ENCODE measurements at places on chromosomes 12 and 14. TPM values are rescaled to one million over a fixed set of nuclear protein-coding genes. Genes with fewer than 3 reads are reported as not detected.

The IL23A gene
- total RNA-seq: 1.8 TPM

DNA sequence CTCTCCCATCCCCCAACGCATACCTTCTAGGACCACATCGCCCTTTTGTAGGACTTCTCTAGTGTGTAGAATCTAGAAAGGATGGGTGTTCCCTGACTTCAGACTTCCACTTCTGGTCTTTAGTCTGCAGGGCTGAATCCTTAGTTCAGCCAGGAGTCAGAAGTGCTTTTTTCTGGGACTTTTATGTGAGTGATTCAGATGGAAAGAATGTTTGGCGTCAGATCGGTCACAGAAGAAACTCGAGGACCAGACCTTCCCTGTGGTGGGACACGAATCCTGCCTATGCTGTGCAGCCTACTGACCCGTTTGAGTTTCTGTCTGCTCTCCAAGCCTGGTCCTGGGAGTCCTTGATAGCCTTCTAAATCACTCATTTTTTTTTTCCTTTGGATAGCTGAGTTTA, 165.4 kb upstream of the SSTR1 start:
- DNase-seq: no peak

GRCh38 chr12:46556819-46557524, 184.4 kb upstream of the SLC38A2 start:
- no peak for DNase-seq

The ANG gene
- total RNA-seq: not detected

DNA sequence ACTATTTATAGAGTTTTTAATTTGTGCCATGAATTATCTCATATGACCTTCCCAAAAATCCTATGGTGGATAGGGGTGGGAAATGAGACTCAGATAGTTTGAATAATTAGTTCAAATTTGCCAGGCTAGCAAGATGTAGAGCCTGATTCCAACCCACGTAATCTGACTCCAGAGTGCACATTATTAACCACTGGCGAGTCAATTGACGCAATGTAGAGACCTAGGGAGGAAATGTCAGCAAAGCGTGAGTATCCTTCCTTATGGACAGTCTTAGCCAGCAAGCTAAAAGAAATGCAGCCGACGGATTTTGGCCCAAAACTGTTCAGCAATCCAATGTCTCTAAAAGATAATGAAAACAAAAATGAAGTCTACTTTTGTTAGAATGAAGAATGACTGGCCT, 193.3 kb upstream of the KRR1 start:
- no peak for DNase-seq

- DNase-seq: no peak
Observed at GRCh38 chr12:64951944-64952343, 127.5 kb downstream of the TBC1D30 start.

DNA sequence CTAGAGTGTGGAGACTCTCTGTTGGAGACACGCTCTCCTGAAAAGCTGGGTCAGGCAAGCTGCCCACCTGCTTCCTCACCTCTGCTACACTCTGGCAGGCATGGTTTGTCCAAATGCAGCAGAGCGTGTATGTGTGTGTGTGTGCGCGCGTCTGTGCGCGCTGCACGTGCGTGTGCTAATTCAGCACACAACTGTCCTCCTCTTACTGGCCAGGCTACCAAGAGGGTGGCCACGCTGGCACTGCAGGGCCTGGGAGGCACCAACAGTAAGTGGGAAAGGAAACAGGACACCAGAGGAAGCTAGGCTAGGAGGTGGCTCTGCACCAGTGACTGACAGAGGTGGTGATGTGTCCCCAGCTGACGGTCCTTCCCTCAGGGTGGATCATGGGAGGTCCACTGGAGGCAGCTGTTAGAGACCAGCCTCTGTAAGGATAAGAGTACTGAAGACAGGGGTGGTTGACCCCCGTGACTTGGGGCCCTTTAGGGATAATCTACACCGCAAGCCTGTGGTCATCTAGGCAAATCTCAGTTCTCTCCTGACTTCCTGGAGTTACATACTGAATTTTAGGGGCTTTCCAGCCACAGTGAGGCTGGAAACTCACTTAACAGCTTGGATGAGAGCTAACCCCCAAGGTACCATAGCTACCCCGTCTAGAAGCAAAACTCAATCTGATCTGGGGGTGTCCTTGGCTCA, 15.6 kb upstream of the TFCP2 start:
- no peak for DNase-seq

The CCDC197 gene
- not detected for total RNA-seq

GRCh38 chr12:13523536-13524307, 327.2 kb downstream of the EMP1 start:
- DNase-seq: no peak

DNA sequence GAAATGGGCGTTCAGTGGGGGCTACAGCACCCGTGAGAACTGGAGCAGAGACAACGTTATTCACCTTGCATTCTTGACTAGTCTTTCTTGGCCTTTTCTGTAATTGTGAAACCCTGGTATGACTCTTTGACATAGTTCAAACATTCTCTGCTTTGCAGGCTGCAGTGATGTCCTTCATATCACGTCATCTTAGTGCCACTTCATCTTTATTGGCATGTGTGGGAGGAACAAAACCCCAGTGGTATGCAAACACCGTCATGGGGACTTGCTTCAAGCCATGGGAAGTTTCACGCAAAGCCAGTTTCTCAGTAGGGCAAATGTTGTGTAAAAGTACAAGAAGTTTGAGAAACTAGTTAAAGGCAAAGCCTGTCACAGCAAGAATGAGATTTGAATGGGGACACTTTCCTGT, 20.2 kb upstream of the DUSP16 start:
- DNase-seq: no peak

The SIX6 gene
- not detected for total RNA-seq

The MNAT1 gene
- 33.8 TPM for total RNA-seq

The KERA gene
- not detected for total RNA-seq

- no peak for DNase-seq
Observed at GRCh38 chr12:117085318-117085947, 13.8 kb downstream of the TESC start.

The TSPAN19 gene
- total RNA-seq: not detected

DNA sequence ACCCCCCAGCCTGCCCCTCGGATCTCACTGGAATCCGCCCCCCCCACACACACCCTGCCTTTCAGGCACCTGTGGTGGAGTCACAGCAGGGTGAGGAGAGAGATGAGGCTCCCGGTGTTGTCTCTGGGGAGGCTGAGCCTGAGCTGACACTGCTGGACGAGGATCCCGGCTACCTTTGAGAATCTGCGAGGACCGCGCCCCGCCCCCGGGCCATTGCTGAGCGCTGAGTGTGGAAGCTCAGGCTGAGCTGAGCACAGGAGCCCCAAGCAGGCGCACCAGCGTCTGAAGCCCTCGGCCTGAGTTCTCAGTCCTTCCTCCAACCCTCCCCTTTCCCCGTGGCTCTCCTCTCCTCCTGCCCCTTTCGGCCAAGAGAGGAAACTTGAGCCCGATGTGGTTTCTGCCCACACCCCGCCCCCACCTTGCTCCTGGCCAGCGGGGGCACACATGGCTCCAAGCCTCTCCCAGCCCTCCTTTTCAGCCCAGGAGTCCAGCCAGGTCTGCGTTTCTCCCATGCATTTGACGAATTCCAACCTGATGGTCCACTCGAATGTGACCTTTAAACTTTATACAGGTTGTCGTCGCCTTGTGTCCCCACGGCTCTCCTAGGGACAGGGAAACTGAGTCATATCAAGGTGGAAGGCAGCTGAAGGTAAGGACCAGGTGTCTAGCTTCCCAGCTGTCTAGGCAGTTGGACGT, at the start of gene NFE2:
NFE2 (minus strand) TSS at position 284 of the 696 bp plus-strand sequence. CDS start 5,767 bp downstream, outside the sequence.
- peak; percentile 53 for DNase-seq

DNA sequence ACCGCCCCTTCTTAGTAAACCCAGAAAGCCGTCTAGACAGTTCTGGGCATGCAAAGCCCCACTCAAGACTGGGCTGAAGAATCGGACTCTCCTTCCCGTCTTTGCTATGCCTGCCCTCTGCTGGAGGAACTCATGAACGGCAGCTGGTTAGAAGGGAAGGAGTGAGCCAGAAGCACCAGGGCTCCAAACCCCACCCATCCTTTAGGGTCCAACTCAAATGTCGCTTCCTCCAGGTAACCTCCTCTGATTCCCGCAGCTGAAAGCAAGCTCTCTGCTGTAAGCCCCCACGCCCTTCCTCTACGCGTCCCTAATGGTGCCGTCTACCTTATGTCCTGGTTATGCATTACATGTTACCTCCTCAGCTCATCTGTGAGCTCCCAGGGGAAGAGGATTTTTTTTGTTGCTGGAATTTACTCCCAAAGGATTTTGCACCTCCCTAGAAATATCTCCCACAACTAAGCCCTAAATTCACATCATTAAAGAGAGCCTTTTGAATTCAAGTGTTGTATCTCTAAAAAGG, 59.0 kb upstream of the SCN8A start:
- peak; percentile 84 for DNase-seq

DNA sequence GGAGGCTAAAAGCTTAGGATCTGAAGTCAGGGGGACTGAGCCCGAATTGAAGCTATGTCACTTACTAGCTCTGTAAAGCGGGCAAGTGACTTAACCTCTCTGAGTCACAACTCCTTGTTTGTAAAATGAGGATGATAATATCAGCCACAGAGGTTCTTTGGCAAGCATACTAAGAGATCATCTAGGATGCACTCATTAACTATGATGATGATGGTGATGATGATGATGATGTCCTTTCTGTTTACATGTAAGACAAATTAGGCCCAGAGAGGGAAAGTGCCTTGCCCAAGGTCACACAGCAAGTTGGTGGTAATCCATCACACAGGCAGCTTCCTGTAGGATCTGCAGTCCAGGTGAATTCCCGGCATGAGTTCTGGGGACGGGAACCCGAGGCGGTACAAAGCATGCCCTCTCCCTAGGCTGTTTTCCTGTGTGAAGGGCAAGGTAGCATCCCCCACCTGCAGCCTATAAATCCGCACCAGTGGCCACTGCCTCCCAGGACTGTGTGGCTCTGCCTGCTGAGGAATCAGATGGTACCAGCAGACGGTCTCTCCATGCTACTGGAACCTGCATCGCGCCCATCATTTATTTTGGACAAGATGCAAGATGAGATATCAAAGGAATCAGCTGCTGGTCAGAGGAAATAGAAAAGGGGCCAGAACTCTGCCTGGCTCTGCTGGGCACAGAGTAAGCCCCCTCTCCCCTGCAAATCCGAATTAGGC, 55.2 kb downstream of the MAP1LC3B2 start:
- no peak for DNase-seq

Measured in natural killer cell (primary cell).